ENCODE measurements at places on chromosomes 2 and 18.

- no peak for DNase-seq
Observed at GRCh38 chr2:164447660-164448059, 173.6 kb downstream of the GRB14 start.

GRCh38 chr2:205405194-205405593, 277.1 kb upstream of the NRP2 start:
- no peak for DNase-seq

DNA sequence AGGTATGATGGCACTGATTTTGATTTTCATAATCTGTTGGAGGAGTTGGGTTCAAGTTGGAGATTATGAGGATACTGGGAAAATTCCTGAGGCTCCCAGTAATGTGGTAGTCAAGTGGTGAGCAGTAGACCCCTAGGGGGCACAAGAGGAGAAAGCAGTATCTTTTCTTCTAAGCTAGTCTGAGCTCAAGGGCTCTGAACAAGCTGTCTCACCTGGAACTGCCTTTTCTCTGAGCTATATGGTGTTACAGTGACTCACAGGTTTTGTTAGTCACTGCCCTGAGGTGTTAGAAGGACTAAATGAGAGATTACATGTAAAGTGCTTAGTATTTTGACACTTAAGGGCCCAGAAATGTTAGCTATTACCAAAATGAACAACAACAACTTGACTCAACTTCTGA, 42.2 kb downstream of the CD302 start:
- peak; percentile 30 for DNase-seq

GRCh38 chr2:218393750-218394290, 5.8 kb upstream of the CTDSP1 start:
- DNase-seq = no peak

- no peak for DNase-seq
Observed at GRCh38 chr18:9568186-9568585, 46.2 kb downstream of the PPP4R1 start.

GRCh38 chr18:23706971-23707640, 17.9 kb downstream of the LAMA3 start:
- DNase-seq = no peak

DNA sequence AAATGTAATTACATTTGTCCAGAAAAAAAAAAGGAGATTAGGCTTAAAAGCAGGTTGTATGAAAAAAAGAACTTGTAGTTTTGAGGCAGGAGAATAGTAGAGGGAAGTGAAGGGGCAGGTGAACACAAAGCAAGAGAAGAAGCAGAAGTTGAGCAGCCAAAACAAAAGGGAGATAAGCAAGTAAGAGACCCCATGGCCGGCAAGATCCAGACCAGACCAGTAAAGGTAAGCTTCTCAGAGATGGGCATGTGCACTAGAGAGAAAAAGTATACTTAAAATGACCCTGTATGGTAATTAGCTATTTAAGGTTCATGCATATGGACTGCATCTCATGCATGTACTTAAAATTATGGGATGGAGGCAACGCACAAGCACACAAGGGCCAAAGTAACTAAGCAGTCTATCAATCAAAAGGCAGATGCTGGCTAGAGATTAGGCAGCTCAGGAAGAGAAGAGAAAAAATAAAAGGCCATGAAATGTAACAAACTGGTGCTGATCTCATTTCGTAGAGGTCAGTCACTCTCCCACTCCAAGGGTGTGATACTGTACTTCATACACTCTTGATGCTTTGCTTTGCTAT, 9.7 kb downstream of the SIGLEC15 start:
- no peak for DNase-seq

GRCh38 chr2:29376541-29376940, 261.3 kb downstream of the CLIP4 start:
- DNase-seq = no peak

- DNase-seq = no peak
Observed at GRCh38 chr2:195830968-195831950, 174.2 kb downstream of the SLC39A10 start.

GRCh38 chr2:168120730-168121129, 126.7 kb downstream of the STK39 start:
- DNase-seq = no peak

- DNase-seq = no peak
Observed at GRCh38 chr2:27721884-27722485, 49.5 kb upstream of the MRPL33 start.

DNA sequence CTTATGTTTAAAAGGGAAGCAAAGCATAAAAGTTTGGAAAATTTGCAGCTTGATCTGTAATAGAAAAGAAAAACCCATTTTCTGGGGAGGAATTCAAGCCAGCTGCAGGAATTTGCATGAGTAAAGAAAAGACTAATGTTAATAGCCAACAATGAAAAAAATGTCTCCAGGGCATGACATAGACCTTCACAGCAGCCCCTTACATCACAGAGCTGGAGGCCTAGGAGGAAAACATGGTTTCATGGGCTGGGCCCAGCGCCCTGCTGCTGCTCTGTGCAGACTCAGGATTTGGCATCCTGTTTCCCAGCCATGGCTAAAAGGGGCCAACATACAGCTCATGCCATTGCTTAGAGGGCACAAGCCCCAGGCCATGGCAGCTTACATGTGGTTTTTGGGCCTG, 411.6 kb upstream of the MC4R start:
- no peak for DNase-seq

DNA sequence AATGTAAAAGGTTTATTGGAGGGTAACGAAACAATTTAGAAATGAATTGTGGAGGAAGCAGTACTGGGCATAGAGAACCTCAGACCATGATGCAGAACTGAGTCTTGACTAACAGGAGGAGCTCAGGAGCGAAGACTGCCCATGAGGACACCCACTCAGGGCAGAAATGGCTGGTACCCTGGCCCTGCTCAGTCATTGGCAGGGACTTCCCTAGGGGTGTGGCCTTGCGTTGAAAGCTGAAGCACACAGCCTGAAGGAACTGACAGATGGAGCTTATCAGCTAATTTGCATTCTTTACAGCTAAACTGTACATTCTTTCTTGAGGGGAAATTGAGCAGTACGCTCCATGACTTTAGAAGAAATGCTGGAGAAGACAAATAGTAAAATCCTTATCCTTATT, 57.1 kb downstream of the PDK1 start:
- peak; percentile 7 for DNase-seq

- no peak for DNase-seq
Observed at GRCh38 chr18:58687871-58688308, 16.6 kb downstream of the MALT1 start.

DNA sequence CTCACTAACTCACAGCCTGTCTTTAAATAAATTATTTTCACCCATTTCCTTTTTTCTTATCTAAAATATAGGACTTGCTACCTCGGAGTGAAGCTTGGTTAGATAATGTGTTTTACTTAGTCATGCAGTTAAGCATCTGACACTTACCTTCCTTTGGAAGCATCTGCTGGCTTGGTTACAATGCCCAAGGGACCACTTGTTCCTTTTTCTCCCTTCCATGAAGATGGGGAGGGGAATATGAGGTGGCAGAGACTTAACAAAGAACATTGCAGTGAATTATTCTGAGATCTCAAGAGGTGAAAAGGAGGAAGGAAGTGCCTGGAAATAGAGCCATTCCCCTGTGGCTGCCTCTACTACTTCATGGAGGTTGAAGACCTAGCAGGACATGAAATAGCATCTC, 145.4 kb upstream of the FOSL2 start:
- DNase-seq = no peak

DNA sequence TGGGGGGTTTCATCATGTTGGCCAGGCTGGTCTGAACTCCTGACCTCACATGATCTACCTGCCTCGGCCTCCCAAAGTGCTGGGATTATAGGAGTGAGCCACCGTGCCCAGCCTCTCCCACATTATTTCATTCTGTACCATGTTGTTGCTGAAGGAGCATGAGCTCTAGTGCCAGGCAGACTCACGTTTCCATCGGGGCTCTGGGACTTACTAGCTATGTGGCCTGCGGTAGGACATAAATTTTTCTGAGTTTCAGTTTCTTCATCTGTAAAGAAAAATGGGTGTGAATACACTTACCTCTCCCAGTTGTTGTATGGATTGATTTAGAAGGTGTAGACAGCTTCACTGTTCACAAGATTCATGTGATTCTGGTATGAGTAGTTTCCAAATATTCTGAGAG, 30.8 kb upstream of the CCL20 start:
- no peak for DNase-seq

GRCh38 chr2:42013409-42013808, 34.4 kb upstream of the PKDCC start:
- no peak for DNase-seq

GRCh38 chr2:166417669-166418068, 41.9 kb upstream of the SCN9A start:
- DNase-seq = peak; percentile 46

GRCh38 chr2:141810148-141810547, 320.7 kb downstream of the LRP1B start:
- DNase-seq = no peak

GRCh38 chr2:133495226-133495625, 73.0 kb downstream of the NCKAP5 start:
- DNase-seq = no peak

DNA sequence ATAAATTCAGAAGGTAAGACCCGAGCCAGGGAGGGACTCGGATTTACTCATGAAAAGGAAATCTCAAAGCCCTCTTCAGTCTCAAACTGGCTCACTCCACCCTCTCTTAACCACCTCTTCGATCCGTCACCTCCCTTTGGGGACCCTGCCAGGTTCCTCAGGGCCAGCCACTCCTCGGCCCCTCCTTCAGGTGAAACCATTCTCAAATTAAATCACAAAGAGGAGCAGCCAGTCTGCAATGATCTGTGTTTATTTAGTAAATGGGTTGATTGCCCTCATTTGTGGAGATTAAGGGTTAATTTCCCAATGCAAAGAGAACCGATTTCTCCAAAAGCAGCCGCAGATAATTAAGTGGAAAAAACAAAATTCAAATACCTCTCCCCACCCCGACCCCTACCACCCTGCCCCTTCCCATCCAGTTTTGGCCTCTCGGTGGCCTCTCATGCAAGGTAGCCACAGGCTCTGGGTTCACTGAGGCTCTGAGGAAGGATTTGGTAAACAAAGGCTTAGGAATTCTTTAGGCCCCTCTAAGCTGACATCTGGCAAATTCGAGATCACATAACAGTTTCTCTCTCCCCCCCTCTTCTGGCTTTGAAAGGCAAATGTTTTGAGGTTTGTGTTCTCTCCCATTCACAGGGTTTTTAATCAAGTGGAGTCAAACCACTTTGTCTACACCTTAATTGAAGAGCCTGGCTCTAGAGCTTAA, 10.3 kb upstream of the FZD7 start:
- no peak for DNase-seq

GRCh38 chr18:58536534-58537271, 92.2 kb downstream of the ALPK2 start:
- DNase-seq = peak; percentile 90

- DNase-seq = no peak
Observed at GRCh38 chr18:44741085-44741484, 60.4 kb downstream of the SETBP1 start.

DNA sequence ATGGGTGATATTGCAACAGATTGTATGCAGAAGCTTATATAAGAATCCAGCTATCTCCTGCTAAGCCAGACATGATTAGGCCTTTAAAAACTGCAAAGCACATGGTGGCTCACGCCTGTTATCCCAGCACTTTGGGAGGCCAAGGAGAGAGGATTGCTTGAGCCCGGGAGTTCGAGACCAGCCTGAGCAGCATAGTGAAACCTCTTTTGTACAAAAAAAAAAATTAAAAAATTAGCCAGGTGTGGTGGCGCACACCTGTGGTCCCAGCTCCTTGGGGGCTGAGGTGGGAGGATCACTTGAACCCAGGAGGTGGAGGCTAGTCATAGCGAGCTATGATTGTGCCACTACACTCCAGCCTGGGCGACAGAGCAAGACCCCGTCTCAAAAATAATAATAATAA, 204.6 kb downstream of the TNS1 start:
- no peak for DNase-seq

DNA sequence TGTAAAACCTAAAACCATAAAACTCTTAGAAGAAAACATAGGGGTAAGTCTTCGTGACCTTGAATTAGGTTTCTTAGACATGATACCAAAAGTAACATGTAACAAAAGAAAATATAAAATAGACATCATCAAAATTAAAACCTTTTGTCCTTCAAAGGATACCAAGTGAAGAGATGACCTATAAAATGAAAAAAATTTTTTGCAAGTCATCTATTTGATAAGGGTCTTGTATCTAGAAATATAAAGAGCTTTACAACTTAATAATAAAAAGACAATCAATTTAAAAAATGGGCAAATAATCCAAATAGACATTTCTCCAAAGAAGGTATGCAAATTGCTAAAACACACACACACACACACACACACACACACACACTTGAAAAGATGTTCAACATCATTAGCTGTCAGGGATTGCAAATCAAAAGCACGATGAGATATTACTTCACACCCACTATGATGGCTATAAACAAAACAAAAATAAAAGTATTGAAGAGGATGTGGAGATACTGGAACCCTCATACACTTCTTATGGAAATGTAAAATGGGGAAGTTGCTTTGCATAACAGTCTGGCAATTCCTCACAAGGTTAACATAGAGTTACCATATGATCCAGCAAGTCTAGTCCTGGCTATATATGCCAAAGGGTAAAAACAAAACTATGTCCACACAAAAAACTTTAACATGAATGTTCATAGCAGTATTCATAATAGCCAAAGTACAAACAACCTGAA, 23.3 kb downstream of the SPDYA start:
- DNase-seq = no peak

Measured in NAMALWA (cell line).